ENCODE measurements at places on chromosomes 3 and 15.
A peak's percentile ranks its signal among the peaks of the same experiment; 100 is the strongest.

GRCh38 chr3:175077216-175077615 lies 218.1 kb downstream of the NAALADL2 start:
- DNase-seq, result no peak

DNA sequence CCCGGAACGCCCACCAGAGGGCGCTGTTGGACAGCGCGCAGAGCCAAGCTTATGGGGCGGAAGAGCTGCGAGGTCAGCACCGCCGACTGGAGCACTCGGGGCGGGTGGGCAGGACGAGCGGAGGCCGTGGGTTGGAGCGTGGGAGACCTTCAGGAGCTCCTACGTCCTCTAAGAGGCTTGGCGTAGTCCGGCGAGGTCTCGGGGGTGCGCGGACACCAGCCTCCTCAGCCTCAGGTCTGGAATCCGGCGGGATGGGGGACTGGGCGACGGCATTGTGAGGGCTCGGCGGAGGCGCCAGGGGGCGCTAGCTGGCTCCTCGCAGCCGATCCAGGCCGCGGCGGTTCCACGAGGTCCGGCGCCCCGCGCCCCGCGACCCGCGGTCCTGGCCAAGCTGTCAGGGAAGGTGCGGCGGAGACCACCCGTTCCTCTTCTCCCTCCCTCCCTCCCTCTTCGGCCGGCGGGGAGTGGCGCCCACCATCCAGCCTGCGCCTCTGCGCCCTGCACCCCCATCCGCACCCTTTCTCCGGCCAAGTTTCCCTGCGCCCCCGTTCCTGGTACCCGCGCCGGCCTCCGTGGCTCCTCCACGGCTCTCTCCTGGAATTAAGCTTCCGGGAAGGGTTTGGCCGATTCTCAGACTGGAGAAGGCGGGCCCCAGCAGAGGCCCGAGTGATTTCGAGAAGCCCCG lies 24.3 kb upstream of the POLG start:
- no peak for DNase-seq

DNA sequence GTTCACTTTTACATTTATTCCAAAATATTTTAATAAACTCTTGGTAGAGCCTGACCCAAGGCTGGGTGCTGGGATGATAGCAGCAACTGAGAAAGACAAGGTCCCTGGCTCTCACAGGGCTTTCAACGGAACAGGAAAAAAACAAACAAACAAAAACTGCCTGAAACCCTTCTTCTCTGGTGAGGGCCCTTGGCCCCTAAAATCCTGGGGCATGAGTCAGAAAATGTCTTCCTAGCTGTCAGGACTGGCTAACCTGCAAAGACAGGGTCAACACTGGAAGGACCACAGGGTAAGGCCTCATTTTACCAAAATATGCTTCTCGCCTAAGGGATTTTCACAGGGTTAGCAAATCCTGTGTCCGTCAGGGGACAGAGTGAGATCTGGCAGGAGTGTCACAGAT lies 45.7 kb upstream of the WNT5A start:
- DNase-seq, result no peak

DNA sequence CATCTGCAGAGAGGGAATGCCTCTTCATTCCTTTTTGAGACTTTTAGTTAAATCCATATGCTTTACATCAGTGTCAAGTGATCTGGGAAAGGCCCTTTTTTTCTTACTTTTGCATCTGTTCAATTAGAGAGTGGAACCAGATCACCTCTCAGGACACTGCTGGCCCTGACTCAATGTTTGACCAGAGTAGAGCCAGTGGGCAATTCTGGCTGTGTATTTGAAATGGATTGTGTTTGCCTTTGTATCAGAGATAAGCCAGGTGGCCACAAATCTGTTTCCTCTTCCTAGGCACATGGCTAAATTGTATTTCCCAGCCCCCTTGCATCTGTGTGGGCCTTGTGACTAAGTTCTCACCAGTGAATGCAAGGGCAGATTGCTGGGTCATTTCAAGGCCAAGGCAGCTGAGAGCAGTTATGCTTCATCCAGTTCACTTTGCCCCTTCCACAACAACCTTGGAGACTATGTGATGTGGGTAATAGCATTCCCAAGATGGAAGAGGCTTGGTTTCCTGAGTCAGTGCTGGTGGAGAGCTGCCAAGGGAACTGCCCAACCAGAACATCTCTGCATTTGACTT lies 75.6 kb upstream of the CACNA2D3 start:
- no peak for DNase-seq

DNA sequence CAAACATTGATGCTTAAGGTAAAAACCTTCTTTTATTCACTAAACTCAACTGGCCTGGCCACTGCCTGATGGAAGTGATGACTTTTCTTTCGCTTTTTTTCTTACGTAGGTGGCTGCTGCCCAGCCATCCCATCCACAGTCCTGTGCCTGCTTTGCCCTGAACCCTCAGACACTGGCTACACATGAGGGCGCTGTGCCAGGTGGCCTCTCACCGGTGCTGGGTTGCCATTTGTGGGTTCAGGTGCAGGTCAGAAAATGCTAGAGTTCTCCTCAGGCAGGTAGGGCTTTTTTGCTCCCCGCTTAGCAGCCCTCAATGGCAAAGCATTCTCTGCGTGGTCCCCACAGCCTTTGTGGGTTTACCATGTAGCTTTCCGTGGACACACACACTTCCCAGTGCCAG lies 88.3 kb upstream of the PRR23E start:
- no peak for DNase-seq

- no peak for DNase-seq
Measured at GRCh38 chr15:31308185-31308639, 18.4 kb upstream of the KLF13 start.

DNA sequence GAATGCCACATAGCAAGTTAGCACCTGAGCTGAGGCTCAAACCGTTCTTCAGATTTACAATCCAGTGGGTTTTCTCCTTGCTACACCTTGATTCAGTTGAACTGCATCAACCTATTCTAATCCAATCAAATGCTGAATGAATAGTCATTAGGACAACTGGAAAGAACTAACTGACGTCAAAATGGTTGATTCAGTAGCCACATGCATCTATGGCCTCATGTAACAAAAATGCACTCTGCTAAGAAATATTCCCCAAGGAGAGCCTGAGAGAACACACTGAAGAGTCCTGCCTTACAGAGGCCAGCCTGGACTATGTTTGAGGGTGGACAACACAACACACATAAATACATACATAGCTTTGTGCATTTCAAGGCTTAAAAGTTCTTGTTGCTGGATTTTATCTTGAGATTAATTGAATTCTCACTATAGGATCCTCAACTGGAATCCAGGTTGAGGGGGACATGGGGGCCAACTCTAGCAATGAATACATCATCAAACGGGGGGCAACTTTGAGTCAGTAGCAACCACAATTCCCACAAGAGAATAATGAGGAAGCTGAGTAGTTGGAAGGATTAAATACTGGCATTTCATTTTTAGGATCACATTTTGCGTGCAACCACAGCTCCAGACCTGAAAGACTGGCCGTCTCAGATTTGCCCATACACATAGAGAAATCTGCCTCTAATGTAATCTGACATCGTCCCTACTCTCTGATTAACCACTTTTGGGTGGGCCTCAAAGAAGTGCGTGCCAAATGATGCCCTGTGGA lies 280.2 kb upstream of the ICE2 start:
- DNase-seq, result no peak

GRCh38 chr3:147393261-147393942 lies 12.9 kb downstream of the ZIC4 start:
- peak; percentile 58 for DNase-seq

DNA sequence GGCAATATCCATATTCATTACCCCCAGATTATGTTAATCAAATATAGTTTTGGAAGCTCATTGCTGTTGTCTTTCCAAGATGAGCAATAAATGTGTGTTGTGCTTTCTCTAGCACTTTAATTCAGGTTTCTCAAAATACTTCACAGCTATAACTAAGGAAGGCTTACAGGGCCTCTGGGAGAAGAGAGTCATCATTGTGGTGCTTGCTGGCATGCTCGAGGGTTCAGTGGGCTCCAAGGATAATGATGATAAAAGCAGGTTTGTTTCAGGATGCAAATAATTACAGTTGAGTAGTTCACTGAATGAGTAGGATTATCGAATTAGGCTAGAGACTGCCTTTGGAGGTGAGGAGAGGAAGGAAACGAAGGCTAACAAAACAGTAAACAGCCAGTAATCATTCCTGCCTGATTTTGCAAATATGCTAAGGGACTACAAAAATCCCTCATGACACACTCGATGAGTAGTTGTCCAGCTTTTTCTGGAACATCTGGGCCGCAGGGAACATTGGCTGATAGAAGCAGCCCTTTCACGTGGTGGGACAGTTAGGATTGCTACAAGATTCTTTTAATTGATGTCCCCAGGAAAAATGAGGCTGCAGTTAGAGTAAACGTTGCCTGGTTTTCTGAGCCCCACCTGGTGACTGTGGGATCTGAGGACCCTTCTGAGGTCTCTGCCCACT lies 54.1 kb downstream of the SLC7A14 start:
- no peak for DNase-seq

DNA sequence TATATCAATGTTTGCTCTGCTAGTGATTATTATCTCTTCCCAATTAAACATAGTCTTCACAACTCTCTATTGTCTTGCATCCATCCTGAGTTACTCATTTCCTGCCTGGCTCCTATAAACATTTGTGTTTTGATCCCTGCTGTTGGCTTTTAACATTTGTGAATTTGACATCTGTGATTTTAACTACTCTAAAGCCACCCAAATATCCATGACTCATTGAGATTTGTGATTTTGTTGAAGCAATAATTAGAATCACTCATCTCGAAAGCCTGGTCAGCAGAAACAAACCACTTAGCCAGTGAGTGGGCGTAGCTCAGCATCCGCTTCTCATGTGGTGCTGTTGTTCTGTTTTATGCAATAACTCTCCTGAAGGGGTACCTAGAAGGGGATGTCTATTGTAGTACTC lies 174.3 kb upstream of the ZBTB20 start:
- no peak for DNase-seq

- no peak for DNase-seq
Measured at GRCh38 chr15:67116742-67117141, 51.3 kb downstream of the SMAD3 start.

DNA sequence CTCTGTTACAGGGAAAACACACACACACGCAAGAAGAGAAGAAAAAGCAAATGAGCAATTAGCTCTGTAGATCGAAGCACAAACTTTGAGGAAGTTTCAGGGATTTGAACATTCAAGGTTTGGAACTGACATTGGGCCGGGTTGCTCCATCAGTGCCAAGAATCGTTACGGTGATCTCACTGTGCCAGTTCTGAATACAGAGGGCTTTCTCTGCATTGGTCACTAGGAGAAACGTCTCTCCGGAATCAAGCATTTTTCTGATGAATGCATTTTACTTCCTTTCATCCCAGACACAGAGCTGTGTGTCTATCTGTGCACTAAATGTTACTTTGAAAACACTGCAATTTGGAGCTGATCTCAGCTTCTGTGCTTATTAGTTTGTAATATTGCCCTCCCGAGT lies 11.2 kb downstream of the HRH1 start:
- peak; percentile 16 for DNase-seq

DNA sequence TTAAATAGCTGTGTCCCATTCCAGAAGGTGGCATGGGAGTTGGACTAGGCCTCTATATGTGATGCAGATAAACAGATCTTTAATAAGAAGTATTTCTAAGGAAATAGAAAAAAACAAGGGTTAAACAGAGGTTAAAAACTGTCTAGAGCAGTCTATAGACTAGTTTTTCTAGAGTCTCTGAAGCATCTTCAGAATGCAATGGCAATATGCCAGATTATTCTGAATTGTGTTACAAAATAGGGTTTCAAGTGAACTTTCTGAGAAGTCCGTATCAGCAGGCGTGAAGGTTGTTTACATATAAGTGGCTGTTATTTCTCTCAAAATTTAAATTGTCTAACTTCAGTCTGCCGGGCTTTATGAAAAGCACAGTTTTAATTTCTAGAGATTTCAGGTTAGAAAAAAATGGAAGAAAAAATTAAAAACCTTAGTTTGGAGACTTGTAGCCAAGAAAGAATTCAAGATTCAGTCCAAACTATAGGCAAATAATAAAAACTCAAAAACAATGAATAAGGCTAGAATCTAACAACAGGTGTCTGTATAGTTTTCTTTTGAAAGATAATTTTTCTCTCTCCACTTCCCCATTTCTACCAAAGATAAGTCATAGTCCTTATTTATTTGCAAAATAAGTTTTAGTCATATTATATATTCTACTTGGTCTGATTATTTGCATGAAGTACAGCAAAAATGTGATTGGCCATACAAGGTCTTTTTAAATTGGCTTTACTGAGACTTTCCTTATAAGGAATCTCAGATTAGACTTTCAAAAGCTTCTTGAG lies 55.2 kb downstream of the OSTN start:
- DNase-seq, result no peak

- no peak for DNase-seq
Measured at GRCh38 chr3:79983118-79983517, 215.3 kb upstream of the ROBO1 start.

DNA sequence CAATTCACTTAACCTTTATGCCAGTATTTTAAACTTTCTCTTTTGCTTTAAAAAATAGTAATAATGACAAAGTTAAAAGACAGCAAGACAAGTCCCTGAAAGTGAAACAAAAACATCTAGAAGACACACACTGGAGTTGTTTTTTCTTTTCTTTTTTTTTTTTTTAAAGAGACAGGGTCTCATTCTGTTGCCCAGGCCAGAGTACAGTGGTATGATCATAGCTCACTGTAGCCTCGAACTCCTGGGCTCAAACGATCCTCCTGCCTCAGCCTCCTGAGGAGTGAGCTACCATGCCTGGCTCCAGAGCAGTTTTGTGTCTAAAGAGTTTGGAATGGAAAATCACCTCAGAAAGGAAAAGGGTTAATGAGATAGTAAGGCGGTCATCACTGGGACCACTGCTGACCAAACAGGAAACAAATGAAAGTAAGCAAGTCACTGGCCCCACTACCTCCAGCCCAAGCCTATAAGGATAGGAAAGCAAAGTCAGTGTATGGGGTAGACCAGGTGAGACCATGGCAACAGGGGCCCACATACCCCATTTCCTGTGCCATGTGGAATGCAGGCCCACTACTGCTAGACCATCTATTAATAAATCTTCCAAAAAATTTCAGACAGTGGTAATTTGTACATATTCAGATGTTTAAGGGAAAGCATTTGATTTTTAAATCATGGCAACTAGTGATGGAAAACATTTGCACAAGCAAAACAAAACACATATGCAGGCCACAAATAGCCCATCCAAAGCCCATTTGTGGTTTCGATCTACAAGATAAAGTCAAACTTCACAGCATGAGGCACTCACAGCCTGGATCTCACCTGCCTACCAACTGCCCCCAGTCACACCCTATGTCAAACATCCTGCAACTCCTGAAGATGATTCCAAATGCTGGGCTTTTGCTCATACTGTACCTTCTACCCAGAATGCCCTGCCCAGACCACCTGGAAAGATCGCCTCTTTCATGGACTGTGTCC lies 62.6 kb downstream of the OSBPL10 start:
- no peak for DNase-seq

DNA sequence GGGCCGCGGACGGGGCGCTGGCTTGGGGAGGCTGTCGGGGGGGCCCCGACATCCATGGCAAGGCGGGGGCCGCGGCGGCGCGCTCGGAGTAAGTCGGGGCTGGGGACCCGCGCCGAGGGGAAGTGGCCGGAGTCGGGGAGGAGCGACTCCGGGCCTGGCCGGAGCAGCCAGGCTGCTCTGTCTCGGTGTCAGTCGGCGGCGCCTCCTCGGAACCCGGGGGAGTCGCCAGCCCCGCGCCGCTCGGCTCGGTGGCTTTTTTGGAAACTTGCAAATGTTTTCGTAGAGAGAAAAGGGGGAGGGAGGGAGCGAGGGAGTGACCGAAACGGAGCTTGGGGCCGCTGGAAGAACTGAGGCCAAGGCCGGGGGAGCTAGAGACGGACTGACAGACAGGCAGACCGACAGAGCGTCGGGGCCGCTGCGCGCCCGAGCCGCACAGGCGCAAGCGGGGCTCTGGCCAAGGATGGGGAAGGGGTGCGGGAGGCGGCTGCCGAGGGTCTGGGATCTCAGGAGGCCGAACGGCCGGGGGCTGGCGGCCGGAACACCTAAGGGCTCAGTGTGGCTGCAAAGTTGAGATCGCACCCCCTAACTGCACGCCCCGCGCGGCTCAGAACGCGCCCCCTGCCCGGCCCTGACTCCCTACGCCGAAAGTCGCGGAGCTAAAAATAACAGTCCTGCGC lies 5.0 kb downstream of the PTH1R start:
- DNase-seq, result no peak
